CD4-positive, alpha-beta T cell treated with Interleukin-6 at 100 ng/mL for 8 hours (primary cell): ENCODE measurements at places on chromosomes 6 and 20.

GRCh38 chr6:167507376-167507945 lies 182.6 kb downstream of the TTLL2 start:
- DNase-seq, result no peak

- DNase-seq, result peak; percentile 73
Observed at GRCh38 chr20:51402201-51402600, 140.3 kb downstream of the NFATC2 start.

DNA sequence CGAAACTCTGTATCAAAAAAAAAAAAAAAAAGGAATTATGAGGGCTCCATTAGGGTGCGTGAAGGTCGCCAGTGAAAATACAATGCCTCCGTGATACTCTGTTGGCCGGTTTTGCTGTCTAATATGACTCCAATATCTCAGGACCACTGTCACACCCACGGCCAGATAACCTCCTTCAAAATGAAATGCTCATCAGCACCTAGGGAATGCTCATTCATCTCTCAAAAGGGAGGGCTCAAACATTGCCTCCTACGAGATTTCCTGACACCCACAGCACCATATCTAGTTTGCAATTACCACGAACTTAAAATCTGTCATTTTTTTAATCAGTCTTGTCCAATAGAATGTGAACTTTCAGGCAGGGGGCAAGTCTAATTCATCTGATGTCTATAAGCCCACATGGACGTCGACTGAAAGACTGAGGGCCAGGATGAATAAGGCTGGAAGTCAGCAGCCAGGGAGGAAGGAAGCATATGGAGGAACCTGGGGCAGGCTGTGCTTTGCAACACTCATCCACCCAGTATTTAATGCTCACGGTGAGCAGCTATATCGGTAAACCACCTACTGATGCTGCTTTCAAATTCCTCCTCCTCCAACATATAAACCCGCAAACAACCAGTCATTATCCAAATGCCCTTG lies 42.8 kb downstream of the MAP3K5 start:
- DNase-seq, result no peak

GRCh38 chr6:7649037-7649810 lies 59.2 kb downstream of the SNRNP48 start:
- DNase-seq, result no peak

GRCh38 chr6:136337121-136337520 lies 47.5 kb upstream of the BCLAF1 start:
- no peak for DNase-seq

GRCh38 chr20:18405826-18406225 lies 61.0 kb downstream of the DZANK1 start:
- DNase-seq, result no peak

- no peak for DNase-seq
Observed at GRCh38 chr6:137570393-137570792, 76.2 kb upstream of the OLIG3 start.

DNA sequence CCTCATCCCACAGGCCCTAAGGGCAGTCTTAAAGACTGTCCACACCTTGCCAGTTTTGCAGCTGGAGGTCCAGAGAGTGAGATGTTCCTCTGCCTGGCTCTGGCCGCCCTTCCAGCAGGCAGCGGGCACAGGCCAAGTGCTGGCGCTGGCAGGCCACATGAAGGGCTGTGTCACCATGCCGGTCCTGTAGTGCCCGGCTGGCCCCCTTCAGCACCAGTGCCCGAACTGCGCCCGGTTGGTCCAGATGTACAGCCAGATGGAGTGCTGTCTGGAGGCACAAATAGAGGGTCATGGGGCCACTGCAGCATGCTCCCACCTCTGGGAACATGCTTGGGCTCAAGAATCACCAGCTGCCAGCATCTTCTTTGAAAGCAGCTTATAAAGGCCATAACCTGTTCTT lies 3.8 kb downstream of the NFKBIE start:
- DNase-seq, result no peak

DNA sequence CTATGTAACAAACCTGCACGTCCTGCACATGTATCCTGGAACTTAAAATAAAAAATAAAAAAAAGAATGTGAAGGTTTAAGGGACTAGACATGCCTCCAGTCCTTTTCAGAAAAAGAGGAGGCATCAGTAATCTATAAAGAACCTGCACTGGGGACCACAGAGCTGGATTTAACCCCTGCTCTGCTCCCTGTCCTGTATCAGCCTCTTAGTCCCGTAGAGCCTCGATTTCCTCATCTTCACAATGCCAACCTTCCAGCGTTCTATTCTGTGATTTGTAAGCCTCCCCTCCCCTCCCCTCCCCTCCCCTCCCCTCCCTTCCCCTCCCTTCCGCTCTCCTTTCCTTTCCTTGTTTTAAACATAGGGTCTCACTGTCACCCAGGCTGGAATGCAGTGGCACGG lies 31.1 kb upstream of the TMEM181 start:
- no peak for DNase-seq

GRCh38 chr6:80402266-80402665 lies 295.8 kb downstream of the BCKDHB start:
- DNase-seq, result no peak

DNA sequence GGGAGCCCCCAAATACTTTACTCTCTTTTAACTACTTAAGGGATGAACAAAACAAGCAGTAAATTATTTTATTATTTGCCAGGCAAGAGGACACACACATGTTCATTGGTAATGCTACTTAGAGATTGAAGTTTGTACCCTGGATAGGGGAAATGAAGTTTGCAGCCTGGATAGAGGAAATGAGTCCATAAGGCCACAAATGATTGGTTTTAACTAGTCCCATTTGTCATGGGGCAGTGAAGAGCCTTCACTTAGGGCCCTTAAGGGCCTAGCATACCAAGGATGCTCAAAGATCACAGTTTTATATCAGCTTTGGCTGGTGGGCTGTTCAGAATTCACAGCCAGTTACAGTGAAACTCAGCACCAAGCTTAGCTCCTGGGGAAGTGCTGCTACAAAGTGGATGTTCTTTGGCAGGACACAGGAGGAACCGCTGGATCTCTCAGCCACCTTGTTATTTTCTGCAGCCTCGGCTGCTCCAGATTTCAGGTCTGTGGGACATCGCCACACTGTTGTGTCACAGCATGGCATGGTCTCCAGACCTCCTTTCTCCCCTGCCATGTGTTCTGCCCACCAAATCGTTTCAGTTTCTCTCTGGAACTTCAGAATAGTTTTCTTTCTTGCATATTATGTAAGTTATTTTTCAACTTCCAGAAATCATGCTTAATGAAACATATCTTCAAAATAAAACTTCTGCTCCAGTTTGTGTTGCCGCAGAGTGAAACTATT lies 41.8 kb downstream of the NCOA7 start:
- no peak for DNase-seq

DNA sequence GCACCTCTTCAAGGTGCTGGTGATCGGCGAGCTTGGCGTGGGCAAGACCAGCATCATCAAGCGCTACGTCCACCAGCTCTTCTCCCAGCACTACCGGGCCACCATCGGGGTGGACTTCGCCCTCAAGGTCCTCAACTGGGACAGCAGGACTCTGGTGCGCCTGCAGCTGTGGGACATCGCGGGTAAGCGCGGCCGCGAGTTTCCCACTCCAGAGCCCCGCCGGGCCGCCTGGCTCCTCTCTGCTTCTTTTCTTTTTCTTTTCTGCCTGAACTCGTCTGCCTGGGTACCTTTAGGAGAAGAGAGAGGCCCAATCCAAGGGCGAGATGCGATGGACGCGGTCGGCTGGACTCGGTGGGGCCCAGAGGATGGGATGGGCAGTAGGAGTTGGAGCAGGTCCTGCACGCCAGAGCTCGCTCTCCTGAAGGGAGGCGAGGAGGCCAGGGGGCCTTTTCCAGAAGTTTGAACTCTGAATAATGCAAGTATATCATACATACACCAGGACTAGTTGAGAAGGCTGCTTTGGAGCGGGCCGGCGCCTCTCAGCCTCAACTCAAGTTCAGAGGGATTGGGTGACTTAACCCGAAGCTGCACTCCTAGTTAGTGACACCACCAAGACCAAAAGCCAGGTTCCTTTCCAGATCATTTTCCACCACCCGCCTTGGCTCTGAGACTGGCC lies 445 bp downstream of the RAB32 start:
- no peak for DNase-seq

- DNase-seq, result no peak
Observed at GRCh38 chr20:14882157-14882556, 544.7 kb upstream of the FLRT3 start.

- no peak for DNase-seq
Observed at GRCh38 chr6:160010067-160010466, 41.2 kb downstream of the IGF2R start.

DNA sequence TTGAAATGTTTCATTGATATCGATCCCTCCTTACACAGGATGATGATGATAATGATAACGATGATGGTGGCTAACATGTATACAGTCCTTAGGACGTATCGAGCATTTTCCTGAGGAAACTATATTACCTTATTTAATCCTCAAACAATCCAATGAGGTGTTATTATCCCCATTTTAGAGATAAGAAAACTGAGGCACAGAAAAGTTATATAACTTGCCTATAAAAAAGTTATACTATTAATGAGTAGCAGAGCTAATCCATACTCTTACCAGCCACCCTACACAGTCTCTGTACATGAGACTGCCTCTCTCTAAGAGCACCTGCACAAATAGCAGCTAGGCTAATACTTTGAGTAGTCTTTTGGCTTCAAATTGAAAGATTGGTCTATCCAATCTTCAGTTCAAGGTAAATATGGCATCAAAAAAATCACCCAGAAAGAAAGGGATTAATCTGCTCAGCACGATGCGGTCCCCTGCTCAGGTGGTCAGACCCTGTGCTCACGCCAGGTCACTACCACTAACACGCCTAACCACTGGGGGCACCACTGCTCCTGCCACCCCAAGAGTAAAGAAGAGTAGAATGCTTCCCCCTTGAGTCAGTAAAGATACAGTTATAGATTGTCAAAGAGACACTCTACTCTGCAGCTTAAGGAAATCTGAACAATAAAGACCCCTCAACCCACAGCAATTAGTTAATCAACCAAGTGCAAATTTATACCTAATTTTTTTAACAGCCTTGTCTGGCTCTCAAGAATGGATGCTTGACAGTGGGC lies 15.0 kb downstream of the GABBR1 start:
- no peak for DNase-seq

- DNase-seq, result no peak
Observed at GRCh38 chr6:154579485-154579884, 69.0 kb upstream of the CNKSR3 start.

DNA sequence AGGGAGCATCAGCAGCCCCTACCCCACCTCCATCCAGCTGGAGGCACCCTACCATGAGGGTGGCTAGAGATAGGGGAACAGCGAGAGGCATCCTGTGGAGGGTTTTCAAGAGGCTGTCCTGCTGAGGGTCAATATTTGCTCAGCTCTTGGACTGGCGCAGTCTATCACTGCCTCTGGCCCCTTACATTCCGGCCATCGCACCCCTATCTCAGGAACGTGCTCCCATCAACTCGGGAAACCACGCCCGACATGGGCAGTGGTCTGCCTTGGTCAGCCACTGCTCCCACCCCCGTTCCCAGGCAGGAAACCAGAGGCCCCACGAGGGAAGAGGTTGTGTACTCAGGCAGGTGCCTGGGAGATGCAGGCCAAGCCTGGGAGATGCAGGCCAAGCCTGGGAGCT lies 57.9 kb downstream of the VEGFA start:
- no peak for DNase-seq

DNA sequence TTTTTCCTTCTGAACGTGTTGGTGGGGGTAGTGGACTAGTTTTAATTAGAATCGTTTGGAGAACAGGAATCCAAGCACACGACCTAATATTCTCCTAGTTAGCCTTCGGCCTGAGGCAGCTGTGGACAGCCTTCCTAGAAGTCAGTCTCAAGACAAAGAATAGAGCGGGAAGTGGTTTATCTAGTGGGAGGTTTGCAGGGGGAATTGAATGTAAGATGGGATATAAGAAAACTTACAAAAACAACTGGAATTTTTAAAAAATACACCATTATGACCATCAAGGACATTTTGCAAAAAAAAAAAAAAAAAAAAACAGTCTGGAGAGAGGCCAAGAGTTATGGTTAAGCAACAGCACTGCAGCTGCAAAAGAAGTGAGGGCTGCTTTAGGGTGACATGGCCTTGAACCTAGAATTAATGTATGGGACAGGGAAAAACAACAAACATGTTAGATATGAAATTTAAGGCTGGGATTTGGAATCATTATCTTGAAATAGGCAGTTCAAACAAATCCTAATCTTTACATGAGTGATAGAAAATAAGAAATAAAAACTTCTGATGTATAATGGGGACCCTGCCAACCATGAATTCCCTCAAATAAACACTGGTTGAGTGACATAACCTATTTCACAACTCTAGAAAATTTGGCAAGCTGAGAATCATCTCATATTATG lies 40.2 kb downstream of the PLAGL1 start:
- no peak for DNase-seq
